ENCODE measurements at places on chromosomes 2 and 18.

- DNase-seq, result no peak
Observed at GRCh38 chr2:43210467-43211303, 15.7 kb downstream of the ZFP36L2 start.

DNA sequence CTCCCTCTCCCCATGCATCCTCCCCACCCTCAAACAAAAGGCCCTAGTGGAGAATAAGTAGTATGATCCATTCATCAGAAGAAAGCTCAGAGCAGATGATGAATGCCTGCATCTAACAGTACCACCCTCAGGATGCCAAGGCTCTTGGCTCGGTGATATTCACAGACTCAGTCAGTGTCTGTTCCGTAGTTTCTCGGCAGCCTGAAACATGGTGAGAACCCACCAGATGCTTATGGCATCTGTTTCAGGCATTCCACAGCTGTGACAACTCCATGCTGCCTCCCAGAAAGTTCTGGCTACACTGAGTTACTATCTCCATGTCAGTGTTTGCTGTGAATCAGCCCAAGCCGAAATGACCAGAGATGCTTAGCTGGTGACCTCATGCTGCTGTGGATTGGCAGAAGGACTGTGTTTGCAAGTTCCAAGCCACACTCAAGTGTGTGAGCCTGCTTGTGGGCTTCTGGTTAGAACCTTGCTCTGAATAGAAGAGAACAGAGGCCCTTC lies 83.9 kb downstream of the WDSUB1 start:
- DNase-seq, result no peak

GRCh38 chr2:142617461-142617860 lies 260.0 kb upstream of the KYNU start:
- no peak for DNase-seq

GRCh38 chr2:128375454-128375853 lies 56.8 kb upstream of the HS6ST1 start:
- no peak for DNase-seq

DNA sequence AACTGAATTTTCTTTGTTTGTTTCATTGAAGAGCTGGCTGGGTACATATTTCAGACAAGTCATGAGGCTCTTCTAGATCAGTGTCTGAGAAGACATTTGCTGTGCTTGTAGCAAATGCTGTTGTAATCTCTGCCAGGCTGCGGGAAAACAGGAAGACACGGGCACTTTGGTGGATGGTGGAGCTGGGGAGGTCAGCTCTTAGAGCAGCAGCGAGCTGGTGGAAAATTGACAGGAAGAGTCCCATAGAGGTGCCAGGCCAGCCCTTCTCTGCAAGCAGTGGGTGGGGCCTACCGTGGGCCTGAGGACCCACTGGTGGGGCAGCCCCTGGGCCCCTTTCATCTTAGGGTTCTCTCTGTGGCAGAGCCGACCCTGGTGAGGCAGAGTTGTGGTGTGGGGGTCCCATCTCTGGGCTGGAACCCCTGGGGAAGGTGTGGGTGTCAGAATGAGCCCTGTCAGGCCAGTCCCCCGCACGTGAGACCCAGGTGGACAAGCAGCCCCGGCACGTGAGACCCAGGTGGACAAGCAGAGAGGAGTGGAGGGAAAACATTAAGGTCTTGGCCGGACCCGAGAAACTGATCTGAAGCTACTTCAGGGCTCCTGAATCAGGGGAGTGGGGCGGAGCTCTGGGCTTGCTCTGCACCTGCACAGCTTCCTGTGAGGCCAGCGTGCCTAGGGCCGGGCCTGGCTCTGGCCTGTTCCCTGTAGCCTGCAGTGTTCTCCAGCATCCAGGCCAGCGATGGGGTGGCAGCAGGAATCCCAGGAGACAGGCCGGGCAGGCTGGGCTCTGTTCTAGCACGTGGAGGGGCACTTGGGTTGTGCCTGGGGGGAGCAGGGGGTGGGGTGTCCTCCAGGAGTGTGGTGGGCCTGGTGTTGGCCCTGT lies 273.5 kb upstream of the HDAC4 start:
- no peak for DNase-seq

GRCh38 chr2:119699016-119699606 lies 20.1 kb downstream of the TMEM177 start:
- DNase-seq, result no peak

DNA sequence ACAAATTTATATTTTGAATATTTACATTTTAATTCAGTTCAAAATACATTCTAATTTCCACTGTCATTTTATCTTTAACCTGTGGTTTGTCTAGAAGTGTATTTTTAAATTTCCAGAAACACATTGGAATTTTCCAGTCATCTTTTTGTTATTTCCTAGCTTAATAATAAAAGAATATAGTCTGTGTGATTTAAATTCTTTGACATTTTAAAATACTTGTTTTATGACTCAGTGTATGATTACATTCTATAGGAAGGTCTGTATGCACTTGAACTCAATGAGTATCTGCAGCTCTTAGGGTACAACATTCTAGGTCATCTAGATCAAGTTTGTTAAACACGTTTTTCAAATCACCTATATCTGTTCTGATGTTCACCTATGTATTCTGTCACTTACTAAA lies 88.3 kb upstream of the MBOAT2 start:
- no peak for DNase-seq

GRCh38 chr18:61655630-61656029 lies 237.2 kb downstream of the RNF152 start:
- no peak for DNase-seq

DNA sequence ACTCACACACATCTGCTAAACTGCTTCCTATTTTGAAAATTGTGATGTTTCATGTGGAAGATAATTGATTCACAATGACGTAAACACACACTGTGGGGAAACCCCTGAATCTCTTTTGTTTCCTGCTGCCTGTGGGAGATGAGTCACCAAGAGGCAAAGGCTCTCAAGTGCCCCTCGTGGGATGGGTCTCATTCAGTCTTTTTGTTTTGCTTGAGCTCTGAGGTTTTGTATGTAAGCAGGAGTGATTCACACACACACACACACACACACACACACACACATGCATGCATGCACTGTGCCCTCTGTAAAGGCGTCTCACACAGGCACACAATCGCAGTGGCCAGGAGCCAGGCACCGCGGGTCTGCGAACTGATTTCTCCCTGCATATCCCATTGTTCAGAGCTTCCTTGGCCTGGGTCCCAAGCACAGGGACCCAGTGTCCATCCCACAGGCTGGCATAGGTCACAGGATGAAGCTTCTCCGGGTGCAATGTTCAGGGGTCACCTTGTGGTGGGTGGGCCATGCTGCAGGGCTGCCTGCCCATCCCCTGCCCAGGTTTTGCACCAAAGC lies 12.1 kb upstream of the ARHGEF4 start:
- DNase-seq, result peak; percentile 73

DNA sequence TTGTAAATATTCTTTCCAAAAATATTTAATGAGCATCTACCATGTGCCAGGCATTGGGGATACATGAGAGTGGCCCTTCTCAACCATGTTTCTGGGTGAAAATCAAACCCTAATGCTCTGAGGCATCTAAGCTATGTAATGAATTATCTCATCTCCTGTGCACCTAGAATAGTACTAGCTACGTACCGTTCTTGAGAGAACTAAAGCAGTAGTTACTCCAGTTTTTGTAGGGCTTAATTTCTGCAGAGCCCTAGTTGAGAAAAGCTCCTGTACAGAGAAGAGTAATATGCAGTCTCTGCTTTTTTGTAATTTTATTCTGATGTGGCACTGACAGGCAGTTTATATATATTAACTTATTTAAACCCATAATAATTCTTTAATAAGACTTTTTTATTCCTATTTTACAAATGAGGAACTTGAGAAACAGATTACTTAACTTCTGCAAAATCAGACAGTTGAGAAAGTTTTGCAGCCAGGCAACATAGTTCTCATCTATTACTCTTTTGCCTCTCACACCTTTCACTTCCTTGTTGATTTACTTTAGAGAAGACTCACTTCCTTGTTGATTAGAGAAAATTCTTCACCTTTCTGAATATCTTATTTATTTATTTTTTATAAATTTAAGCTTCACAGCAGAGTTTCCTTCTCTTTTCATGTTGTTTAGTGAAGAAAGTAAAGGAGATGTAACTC lies 3.1 kb downstream of the SPOPL start:
- DNase-seq, result no peak

- peak; percentile 26 for DNase-seq
Observed at GRCh38 chr2:26299471-26300101, 46.4 kb upstream of the SELENOI start.

GRCh38 chr2:44707945-44708660 lies 233.4 kb upstream of the SIX3 start:
- no peak for DNase-seq

DNA sequence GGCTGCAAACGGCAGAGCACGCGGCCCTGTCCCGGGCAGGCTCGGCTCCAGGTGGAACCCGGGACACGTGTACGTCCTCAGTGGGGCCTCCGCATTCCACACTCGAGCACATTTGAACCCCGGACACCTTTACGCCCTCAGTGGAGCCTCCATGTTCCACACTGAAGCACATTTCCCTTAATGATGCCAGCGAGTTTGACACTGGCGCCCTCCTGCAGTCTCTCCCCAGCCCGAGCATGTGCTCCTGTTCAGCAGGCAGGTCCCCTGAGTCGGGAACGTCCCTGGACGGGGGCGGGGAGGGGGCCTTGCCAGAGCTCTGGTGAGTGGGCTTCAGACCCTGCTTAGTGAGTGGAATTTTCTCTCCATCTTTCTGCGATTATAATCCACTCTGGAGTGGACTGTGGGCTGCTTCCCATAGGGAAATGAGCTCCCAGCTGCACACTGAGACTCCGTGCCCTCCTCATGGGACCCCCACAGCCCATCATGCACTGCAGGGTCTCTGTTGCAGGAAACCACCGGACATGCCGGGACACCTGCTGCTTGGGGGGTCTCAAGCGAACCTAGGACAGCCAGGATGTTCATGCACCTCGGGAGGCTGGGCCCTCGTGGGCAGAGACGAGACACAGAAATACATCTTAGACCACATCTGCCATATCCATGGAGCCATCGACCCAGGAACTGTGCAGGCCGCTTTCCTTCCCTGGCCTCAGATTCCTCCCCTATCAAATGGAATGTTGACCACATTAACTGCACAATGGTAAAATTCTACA lies 70.3 kb upstream of the SNTG2 start:
- no peak for DNase-seq

GRCh38 chr2:166256896-166257295 lies 118.8 kb downstream of the SCN9A start:
- DNase-seq, result no peak

- no peak for DNase-seq
Observed at GRCh38 chr2:99544608-99545007, 54.8 kb upstream of the REV1 start.

- no peak for DNase-seq
Observed at GRCh38 chr18:35983818-35984217, 11.3 kb downstream of the RMP24 start.

- DNase-seq, result no peak
Observed at GRCh38 chr2:239661334-239662312, 260.8 kb upstream of the HDAC4 start.

DNA sequence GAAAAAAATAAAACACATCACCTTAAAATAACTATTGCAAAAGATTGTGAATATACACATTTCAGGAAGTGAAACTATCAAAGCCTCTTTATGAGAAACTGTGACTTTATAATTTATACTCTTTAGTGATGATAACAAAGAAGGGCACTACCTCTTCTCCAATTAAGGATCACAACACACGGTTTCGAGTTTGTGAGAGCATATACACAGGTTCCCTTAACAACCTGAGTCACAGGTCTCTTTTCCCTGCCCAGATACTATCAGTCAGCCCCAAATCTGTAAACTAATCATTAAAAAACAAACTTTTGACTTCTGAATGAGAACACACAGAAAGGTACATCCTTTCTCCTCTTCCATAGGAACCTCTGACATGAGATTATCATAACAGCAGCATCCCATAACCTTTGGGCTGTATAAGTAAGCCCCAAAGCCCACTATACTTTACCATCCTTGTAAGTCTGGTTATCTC lies 44.9 kb downstream of the PTPN2 start:
- DNase-seq, result no peak

- no peak for DNase-seq
Observed at GRCh38 chr2:186442885-186443284, 43.2 kb upstream of the ZC3H15 start.

DNA sequence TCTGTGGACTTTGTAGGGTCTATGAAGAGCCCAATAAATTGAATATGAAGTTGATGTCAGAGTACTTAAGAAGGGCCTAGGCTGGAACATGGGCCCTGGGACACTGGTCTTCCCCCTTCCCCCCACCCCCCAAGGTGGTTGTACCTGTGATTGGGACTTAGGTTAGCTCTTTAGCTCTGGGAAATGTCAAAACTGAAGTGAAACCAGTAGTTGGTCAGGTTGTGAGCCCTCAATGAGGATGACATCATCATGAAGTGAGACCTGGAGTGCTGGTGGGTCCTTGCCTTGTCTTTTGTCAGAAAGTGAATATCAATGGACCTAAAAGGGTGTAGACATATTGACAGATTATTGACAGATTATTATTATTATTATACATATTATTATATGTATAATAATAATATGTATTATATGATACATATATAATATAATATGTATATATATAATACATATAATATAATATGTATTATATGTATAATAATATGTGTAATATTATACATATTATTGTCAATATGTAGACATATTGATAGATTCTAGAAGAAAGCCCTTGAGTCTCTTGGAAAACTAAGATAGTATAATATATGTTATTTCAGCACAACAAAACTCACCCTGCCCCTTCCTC lies 5.4 kb downstream of the MARS2 start:
- DNase-seq, result no peak

DNA sequence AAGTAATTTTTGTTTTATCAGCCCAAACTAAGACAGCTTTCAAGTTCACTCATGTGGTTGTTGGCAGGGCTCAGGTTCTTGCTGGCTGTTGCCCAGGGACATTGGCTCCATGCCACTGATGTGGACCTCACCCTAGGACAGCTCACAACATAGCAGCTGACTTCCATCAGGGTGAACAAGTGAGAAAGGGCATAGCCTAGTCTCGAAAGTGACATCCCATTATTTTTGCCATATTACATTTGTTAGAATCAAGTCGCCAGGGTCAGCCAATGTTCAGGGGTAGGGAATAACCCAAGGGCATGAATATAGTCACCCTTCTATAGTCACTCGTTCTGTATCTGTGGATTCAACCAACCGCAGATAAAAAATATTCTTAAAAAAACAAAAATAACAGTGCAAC lies 10.7 kb upstream of the CWC22 start:
- no peak for DNase-seq
